ENCODE measurements at places on chromosomes 2 and 18. TPM values are rescaled to one million over a fixed set of nuclear protein-coding genes. Genes with fewer than 3 reads are reported as not detected.

IL18RAP gene
- not detected for total RNA-seq

ANTXR1 gene
- total RNA-seq = 38.6 TPM

CCDC148 gene
- total RNA-seq = 0.79 TPM

IHH gene
- total RNA-seq = not detected

MATN3 gene
- 0.81 TPM for total RNA-seq

LCLAT1 gene
- total RNA-seq = 11.3 TPM

ANO7 gene
- 0.62 TPM for total RNA-seq

STK39 gene
- total RNA-seq = 14.4 TPM

TDRD15 gene
- total RNA-seq = not detected

- DNase-seq = no peak
Measured at GRCh38 chr2:180446492-180446891, 439.4 kb upstream of the CWC22 start.

DNA sequence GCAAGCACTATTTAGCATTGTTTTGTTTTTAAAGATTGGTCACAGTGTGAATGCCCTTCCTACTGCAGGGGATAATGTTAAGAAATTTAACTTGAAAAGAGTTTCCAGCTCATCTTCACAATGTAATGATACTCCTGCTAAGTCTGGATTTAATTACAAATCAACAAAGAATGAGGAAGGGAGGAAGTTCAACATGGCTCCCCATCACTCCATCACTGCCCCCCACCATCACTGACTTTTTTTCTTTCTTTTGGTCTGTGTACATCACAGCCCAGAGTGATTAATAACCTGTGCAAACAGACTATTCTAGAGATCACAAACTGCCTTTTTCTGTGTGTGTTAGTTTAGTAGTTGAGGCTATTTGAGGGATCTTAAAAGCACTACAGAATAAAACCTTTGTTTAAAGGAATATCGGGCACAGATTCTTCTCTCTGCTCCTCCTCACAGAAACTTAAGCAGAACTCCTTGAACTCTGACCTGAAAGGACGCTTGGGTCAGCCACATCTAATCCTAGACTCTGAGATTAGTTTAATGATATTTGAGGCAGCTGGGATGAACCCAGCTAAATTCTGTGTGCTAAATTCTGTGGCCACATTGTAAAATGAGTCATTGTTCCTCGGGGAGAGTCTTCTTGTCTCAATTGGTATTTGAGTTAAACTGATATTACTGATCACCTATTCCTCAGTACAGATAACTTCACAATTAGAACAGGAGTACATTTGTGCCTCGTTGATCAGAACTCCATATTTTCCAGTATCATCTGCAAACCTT, 47.8 kb downstream of the SATB2 start:
- DNase-seq = peak; percentile 63

- DNase-seq = no peak
Measured at GRCh38 chr2:198231562-198231961, 427.2 kb downstream of the PLCL1 start.

DNA sequence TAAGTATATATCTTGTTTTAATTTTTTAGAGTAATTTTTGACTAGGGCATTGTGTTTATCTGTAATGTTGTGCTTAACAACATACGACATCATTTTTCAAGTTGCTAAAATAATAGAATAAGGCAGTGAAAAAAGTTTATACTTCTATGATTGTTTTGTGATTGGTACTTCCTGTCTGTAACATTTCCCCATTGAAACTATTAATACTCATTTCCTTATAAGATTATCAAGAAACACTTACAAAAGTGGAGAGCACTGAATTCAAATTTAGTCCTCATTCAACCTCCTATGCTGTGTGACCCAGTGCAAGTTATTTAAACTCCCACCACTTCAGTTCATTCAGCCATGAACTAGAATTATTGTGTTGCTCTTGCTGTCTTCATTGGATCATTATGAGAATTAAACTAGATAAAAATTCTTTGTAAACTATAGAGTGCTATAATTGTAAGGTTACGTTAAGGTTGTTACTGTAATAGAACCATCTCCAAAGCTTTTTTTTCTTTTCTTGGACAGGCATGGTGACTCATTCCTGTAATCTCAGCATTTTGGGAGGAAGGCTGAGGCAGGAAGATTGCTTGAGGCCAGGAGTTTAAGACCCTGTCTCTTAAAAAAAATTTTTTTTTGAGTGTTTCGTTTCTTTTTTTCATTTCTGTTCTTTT, 2.8 kb downstream of the ETAA1 start:
- peak; percentile 78 for DNase-seq

GRCh38 chr2:132953771-132954170, 283.8 kb upstream of the LYPD1 start:
- DNase-seq = no peak

GRCh38 chr2:182066400-182067087, 80.9 kb downstream of the PPP1R1C start:
- peak; percentile 90 for DNase-seq

GRCh38 chr2:164456619-164457018, 164.7 kb downstream of the GRB14 start:
- no peak for DNase-seq

DNA sequence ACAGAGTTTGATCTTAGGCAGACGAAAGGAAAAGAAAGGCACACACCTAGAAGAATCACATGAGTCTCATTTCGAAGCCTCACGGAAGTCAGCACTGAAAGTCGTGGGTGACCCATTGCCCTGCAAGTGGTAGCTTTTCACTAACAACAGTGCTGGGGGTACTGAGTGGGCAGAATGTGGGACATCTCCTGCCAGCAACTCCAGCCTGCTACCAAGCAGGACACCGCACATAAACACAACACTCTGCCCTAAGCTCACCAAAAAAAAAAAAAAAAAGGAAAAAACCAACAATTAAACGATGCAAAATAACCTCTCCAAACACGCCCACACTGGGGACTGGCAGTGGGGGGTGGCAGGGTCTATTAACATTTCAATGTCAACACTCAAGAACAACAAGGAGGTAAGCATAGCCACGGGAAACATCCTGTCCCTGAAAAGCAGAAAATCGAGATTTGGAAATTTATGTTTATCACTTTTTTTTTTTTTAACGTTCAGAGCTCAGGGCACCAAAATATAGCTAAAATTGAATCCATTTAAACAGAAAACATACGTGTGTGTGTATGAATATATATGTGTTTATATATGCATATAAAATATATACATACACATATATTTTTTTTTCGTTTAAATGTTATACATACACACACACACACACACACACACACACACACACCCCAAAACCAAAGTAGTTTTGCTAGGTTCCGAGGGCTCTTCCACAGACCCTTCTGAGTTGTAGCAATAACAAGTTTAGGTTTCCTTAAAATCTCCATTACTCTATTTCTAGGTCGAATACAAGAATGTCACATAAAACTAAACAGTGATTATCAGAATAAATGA, 2.2 kb downstream of the INO80D start:
- DNase-seq = no peak

GRCh38 chr2:201808027-201808426, 1.7 kb downstream of the CDK15 start:
- DNase-seq = peak; percentile 12

DNA sequence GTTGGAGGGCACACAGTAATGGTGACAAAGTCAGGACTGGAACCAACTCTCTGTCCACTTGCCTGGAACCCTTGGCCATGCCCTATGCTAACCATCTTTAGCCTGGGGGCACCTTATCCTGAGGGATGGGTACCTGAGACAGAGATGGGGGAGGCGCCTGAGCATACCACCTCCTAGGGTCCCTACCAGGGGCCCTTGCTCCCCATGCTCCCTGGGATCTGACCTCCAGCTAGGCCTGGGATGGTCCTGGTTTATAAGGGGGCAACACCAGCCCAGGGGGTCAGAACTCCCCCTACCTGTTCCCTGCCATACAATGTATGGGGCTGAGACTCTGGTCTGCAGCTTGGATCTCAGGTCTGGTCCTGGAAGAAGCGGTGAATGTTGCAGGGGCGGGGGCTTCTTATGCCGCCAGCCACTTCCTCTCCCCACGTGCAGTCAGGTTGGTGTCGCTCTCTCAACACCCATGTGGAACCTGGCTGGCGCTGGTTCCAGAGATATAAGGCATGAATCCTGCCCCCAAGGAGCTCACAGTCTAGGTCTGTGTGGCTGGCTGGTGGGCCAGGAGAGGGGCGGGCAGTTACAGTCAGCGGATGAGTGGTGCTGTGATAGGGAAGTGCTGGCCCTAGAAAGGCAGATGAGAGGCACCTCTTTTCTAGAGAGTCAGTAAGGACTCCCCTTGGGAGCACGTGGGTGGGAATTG, 3.8 kb upstream of the TOGARAM2 start:
- DNase-seq = no peak

- no peak for DNase-seq
Measured at GRCh38 chr18:3757361-3757760, 307.4 kb downstream of the TGIF1 start.

DNA sequence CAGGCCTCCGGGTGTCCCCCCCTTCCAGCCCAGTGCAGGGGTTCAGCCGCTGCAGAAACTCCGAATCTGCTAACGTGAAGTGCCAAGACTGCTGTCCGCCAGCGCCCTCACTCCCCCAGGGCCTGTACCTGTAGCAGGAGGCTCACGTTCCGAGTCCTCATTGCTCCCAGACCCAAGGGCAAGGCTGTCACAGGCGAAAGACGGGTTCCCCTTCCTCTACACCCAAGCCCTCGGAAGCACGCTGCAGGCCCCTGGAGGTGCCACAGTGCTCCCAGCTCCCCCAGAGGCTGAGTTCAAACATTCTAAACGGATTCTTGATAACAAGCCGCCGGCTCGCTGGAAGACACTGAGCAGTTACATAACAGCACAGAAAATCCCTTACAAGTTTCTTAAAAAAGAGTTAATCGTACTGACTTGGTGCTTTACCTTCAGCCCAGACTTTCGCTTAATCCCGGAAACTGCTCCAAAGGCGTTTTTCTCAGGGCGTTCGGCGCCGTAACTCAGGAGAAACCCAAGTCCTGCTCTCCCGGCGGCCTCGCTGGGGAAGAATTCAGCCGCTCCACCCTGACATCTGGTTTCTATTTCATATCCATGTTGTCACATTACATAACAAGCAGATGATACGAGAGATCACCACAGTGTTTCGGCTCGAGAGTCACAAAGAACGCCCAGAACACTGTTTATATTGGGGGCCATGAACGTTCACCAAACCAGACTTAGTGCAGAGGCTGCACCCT, 92.0 kb downstream of the HDAC4 start:
- DNase-seq = no peak

- no peak for DNase-seq
Measured at GRCh38 chr2:54628418-54628817, 95.0 kb upstream of the EML6 start.

DNA sequence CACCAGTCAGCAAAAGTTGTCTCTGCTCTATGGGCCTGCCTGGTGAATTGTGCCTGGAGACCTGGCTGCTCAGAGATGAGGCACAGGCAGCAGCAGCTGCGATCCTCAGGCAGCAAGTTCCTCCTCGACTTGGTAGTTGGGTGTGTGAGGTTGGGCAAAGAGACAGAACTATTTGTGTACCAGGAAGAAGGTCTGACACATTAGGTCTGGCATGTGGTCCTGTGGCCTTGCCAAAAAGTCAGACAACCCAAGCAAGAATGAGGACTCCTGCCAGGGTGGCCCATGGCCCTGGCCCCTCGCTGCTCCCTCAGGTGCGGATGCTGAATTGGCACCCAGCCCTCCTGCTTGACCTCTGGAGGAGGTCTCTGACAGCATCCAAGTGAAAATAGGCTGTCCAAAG, 192.7 kb downstream of the DYSF start:
- peak; percentile 86 for DNase-seq

- DNase-seq = no peak
Measured at GRCh38 chr2:209549589-209549988, 125.7 kb downstream of the MAP2 start.

DNA sequence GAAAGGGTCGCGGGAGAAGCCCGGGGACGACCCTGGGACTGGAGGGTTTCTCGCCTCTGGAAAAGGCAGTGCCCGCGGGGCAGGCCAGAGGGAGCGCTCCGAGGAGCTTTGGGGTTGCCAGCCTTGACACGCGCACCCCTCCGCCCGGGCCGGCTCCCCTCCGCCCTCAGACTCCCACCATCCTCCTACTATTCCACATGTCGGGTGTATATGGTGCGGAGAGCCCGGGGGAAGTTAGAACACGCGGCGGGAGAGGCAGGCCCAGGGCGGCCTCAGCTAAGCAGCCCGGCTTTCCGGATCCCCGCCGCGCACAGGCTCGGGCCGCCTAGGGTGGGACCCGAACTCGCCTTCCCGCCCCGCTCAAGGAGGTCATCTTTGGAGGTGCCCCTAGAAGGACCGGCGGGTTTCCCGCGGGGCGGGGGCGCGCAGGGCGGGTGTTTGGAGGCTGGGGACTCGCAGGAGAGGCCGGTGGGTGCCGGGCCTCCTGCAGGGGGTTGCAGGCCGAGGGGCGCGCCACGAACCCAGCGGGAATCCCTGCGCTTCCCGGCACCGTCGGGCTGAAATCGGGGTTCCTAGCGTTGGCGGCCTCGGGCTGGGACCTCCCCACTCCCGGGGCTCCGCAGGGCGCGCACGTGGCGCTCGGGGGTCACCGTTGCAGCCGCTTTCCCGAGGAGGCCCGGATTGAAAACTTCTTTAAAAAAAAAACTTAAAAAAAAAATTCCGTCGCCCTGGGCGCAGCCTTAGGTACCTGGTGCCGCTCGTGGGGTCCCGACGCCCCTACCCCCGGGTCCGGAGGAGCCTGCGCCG, 3.7 kb downstream of the NFATC1 start:
- no peak for DNase-seq

DNA sequence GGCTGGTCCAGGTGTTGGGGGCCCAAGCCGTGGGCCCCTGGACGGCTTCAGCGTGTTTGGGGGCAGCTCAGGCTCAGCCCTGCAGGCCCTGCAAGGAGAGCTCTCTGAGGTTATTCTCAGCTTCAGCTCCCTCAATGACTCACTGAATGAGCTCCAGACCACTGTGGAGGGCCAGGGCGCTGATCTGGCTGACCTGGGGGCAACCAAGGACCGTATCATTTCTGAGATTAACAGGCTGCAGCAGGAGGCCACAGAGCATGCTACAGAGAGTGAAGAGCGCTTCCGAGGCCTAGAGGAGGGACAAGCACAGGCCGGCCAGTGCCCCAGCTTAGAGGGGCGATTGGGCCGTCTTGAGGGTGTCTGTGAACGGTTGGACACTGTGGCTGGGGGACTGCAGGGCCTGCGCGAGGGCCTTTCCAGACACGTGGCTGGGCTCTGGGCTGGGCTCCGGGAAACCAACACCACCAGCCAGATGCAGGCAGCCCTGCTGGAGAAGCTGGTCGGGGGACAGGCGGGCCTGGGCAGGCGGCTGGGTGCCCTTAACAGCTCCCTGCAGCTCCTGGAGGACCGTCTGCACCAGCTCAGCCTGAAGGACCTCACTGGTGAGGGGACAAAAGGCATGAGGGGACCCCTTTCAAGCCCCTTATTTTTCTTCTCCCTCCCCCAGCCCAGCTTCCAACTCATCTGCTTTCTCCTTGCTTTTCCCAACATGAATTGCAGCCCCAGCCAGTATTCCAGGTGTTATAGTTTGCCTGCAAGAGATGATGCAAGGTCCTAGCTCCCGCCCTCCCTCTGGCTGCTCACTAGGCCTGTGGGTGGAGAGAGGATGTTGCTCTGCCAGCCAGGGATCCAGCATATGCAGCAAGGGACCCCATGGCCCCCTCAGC, 2.9 kb upstream of the KHK start:
- no peak for DNase-seq

- DNase-seq = no peak
Measured at GRCh38 chr2:230202430-230203109, 17.2 kb downstream of the SP110 start.

GRCh38 chr2:58967736-58968135, 726.6 kb upstream of the FANCL start:
- DNase-seq = no peak

- no peak for DNase-seq
Measured at GRCh38 chr18:35753306-35753910, 171.9 kb downstream of the GALNT1 start.

Measured in M059J (cell line).